ENCODE measurements at places on chromosomes 11 and 22.

DNA sequence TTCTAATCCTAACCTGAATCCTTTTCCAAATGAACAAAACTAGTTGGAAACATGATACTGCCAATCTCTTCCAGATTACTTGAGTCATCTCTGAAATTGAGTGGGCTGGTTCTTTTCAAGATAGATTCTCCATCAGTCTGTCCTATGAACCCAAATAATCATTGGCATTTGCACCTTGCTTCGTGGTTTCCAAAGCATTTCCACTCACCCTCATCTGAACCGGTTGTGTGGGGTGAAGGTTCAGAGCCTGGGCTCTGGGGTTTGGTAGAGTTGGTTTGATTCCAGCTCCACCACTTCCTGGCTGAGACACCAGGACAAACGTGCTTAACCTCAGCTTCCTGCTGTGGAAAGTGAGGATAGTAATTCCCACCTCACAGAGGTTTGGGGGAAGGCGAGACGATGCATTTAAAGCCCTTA is 206.4 kb upstream of the E2F8 start:
- no peak for DNase-seq

DNA sequence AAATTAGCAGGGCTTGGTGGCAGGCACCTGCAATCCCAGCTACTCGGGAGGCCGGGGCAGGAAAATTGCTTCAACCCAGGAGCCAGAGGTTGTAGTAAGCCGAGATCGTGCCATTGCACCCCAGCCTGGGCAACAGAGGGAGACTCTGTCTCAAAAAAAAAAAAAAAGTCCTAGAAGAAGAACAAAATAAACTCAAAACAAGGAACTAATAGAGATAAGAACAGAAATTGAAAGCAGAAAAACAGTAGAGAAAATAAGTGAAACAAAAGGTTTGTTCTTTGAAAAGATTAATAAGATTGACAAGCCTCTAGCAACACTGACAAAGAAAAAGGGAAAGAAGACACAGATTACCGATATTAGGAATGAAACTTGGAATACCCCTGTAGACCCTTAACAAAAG is 45.1 kb upstream of the CBX7 start:
- no peak for DNase-seq

GRCh38 chr11:27934830-27935145 is 173.2 kb downstream of the KIF18A start:
- DNase-seq, result no peak

DNA sequence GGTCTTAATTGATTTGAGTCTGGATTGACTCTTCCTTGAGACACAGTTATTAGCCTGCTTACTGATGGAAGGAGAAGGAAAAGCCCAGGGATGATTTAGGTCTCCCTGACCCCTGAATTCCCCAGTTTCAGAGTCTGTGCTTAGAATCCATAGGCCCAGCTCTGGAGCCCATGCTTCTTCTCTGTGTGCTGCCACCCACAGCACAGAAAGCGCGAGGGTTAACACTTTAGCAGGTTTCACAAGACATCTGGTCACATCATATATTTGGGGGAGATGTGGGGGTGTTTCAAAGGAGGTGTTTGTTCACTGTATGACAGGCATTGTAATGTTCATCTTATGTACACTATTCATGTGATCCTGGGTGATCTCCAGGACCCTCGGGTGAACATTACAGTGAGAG is 107.0 kb downstream of the PPP6R3 start:
- no peak for DNase-seq

- no peak for DNase-seq
Observed at GRCh38 chr11:1879941-1880720, 11.6 kb downstream of the PRR33 start.
